ENCODE measurements at places on chromosomes 5 and 9.

DNA sequence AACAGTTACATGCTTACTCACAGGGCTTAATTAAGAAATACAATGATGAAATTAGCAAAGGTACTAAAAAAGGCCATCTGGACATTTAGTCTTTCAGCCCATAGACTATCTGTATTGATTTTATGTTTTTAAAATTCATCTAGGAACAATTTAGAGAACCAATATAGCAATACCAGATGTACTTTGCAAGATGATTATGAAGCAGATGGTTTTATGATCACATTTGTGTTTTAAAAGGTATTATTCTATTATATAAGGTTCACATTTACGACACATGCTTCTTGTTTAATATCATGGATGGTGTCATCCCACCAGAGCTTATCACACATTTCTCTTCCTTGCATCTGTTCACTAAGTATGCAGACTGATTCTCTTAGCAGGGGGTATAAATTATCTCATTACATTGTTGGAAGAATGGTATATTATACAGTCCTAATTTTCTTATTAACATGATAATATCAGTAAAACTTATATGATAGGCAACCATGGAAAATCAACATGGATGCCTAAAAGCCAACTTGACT is 21.1 kb upstream of the SRFBP1 start:
- no peak for DNase-seq

GRCh38 chr5:107604990-107605389 is 65.7 kb downstream of the EFNA5 start:
- DNase-seq = no peak

DNA sequence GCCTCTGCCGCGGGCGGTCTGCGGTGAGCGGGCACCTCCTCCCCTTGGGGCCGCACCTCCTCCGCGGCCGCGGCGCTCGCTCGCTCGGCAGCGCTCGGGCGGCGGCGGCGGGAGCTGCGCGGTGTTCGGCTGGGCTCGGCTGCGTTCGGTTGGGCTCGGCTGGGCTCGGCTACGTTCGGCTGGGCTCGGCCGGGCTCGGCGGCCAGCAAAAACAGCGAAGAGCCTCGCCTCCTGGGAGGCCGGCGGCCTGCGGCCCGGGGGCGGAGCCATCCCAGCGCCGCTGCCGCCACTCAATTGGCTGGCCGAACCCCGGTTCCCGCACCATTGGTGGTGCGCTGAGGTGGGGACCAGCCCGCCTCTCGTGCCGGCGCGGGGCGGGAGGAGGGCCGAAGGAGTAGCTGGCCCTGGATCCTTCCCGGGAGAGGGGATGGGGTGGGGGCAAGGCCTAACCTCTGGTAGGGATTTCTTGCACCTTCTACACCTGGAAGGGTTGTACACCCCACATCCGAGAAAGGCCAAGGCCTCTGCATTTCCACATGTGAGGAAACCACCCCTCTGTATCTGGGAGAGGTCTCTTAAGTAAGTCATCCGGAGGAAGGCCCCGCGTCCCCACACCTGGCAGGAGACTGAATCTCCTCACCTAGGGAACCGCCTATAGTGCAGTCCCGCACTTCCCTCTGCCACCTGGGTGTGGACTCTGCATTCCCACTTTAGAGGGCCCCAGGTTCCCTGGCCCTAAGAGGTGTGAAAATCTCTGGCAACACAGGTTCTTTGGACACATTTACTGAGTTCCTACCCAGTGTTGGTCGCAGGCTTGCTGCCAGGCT is at the start of gene ENHO:
ENHO (minus strand) TSS at position 20 of the 827 bp plus-strand sequence. CDS start 1,295 bp downstream, outside the sequence.
- DNase-seq = peak; percentile 97

DNA sequence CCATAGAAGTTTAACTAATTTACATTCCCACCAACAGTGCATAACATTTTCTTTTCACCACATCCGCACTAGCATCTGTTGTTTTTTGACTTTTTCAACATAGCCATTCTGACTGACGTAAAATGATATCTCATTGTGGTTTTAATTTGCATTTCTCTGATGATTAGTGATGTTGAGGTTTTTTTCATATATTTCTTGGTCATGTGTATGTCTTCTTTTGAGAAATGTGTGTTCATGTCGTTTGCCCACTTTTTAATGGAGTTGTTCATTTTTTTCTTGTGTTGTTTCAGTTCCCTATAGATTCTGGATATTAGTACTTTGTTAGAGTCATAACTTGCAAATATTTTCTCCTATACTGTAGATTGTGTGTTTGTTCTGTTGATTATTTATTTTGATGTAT is 163.4 kb downstream of the FER start:
- no peak for DNase-seq

GRCh38 chr9:99425923-99426842 is 204.1 kb downstream of the SEC61B start:
- DNase-seq = no peak

- no peak for DNase-seq
Measured at GRCh38 chr5:54616518-54617220, 99.1 kb downstream of the SNX18 start.

DNA sequence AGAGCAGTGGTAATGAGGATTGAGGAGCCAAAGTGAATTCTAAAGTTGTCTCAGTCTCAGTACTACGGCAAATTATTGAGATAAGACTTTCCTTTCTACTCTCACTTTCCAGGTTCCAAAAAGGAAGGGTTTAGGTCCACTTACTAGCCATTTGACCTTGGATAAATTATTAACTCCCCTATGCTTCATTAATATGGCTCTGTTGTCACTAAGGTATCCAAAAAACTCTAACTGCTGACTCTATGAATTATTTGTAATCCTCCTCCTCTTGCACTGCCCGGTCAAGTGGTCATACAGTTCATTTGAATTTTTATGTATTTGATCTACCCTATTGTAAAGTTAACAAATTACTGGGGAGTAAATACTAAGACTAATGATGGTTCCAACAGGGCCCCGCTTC is 17.7 kb upstream of the UGCG start:
- no peak for DNase-seq

GRCh38 chr9:135214706-135215105 is 127.2 kb downstream of the OLFM1 start:
- DNase-seq = no peak

DNA sequence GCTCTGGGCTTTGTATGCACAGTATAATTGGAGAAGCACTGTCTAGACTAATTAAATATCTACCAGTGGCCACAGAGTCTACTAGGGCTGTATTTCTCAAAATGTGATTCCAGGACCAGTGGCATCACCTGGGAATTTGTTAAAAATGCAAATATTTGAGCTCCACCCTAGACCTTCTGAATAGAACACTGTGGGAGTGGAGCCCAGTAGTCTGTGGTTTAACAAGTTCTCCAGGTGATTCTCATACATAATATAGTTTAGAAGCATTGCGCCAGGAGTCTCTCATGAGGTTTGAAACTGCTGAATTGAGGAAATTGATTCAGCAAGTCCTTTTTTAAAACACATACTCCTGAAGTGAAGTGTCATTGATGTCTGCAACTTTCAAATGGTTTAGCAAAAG is 74.7 kb downstream of the FCHO2 start:
- DNase-seq = no peak

- no peak for DNase-seq
Measured at GRCh38 chr5:156170351-156170961, 156.5 kb upstream of the SGCD start.

- no peak for DNase-seq
Measured at GRCh38 chr5:158807946-158808345, 291.8 kb downstream of the EBF1 start.

DNA sequence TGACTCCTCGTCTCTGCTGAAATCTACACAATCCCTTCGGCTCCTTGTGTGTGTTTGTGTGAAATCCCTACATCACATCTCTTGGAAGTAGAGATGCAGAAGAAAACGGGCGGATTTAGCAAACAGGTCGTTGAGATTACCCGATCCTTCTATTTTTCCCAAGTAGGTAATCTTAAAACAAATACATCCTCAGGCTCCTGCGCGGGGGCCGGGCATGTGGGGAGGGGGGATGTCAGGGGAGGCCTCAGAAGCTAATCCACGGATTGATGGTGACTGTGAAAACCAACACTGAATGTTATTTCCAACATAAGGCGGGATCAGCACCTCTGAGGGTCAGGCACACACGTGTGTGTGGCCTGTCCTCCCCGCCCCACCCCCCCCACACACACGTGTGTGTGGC is 137.8 kb downstream of the ROR2 start:
- no peak for DNase-seq

DNA sequence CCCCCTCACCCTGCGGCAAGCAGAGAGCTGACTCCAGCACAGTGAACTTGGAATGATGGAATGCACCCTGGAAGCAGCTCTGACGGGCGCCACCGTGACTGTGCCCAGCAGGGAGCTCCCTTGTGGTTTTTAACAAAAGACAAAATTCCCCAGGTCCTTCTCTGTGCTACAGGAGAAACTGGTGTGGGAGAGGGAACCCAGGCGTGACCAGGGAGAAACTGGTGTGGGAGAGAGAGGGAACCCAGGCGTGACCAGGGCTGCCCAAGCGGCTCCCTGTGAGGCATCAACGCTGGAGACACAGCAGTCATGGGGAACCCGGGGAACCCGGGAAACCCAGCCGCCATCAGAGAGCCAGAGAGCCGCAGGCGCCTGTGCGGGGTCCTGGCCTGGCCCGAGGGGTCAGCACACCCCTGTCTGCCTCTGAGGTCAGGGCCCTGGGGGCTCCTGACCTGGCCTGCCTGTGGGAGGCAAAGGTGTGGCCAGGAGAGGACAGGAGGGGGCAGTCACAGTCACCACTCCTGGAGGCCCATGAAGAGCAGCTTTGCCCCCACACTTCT is 3.1 kb upstream of the AHRR start:
- DNase-seq = peak; percentile 27

- no peak for DNase-seq
Measured at GRCh38 chr5:83657807-83658525, 62.7 kb downstream of the HAPLN1 start.

DNA sequence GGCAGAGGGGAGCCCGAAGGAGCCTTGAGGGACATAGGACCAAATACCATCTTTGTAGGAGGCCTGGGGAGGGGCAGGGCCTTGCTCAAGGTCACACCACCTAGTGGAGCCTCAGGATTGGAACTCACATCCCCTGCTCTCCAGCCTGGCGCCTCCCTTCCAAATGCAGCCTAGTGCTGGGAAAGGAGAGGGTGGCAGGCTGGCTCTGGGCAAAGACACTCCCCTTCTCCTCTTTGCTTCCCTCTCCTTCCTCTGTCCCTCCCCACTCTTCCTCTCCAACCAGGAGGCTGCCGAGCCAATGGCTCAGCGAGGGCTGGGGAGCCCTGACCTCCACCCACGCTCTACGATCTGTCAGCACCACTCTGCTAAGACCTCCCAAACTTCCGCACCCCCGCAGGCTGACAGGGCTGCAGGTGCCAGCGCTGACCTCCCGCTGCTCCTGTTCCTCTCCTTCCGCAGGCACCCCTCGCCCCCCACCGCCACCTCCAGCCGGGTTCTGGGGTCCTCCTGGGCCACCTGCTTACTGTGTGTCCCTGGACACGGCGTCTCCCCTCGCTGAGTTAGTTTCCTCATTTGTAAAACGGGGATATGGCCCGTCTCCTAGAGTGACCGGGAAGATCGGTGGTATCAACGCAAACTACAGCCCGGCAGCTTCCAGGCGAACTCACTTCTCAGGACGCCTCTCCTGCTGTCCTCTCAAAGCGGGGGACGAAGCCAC is 52.9 kb downstream of the C9orf50 start:
- DNase-seq = no peak

DNA sequence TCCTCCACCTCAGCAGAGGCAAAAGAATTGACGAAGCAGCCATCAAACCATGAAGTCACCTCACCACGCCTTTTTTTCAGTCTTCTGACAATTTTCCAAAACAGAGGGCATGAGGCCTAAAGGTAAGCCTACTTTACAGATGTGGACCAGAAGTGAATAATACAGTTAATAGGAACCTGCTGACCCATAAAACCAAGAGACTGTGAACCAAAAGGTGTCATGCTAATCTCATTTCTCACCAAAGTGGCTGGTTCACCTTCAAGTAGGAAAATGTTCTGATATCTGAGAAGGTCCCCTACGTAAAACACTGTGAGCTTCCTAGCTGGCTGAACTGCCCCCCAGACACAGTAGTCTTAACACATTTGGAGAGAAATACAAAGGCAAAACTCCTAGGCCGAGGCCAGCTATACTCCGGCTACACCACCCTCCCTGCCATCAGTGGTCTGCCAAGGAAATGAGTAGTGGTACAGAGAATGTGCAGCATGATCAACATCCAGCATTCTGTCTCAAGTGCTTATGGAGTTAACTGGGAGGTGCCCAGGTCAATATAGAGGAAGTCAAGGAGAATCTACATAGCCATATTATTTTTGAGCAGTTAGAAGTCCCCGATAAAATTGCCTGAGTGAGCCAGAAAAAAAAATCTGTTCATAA is 19.3 kb upstream of the F2RL2 start:
- no peak for DNase-seq

DNA sequence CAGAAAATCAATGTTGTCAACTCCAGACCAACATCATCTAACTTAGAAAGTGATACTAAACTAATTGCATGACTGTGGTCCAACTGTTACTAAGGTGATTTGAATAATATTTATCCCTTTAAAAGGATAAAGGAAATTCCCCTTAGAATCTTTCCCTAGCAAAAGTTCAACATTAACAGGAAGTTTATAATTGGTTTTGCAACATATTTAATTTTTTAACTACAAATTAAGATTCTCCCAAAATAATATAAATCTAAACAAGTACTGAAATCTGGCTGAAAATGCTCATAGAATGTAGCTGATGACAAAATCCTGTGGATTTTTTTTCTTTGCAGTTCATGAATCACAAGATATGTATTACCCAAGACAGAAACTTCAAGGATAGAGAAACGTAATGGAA is 151.4 kb downstream of the LPAR1 start:
- DNase-seq = no peak

DNA sequence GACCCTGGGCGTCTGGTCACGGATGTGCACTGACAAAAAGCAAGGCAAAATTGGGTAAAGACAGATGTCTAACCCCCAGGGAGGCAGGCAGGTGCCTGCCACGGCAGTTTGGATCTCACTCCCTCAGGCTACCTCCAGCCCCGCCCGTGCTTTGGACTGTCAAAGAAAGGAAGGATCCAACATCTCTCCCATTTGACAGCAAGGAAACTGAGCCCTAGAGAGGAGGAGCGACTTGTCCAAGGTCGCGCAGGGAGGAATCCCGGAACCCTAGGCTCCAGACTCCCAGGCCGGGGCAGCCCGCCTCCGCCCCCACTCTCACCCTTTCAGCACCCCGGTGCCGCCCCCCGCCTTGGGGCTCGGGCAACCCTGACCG is 376 bp downstream of the GOLGA1 start:
- peak; percentile 56 for DNase-seq

GRCh38 chr5:54577528-54577927 is 60.0 kb downstream of the SNX18 start:
- no peak for DNase-seq

DNA sequence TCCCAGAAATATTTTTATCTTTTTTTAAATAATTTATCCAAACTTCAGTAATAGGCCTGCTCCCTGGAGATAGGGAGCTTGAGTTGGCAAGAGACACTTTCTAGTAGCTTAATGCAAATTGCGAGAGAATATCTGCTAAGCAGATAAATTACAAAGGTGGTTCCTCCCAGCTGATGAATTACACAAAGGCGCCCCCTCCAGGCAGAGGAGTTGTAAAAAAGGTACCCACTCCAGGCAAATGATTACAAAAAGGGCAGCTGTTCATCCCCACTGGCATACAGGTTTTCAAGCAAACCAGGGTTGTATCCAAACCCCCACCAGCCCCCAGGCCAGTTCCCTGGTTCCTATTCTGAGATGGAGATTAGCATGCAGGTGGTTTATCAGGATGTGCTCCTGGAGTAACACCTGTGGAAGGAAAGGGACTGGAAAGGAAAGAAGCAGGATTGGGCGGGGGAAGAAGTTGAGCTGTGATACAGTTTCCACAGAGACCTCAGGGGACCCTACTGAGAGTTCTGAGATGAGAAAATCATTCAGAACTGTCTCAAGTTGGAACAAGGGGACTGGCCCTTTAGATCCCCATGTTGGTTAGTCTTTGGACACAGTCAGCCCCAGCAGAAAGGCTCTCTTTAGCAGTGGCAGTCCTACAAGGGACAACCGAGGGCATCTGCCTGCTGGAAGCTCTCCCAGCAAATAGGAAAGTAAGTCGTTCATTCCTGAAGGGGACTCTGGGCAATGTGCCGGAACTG is 25.5 kb downstream of the ESM1 start:
- DNase-seq = no peak
